Fibroblast of skin of right biceps (primary cell): ENCODE measurements at places on chromosomes 11 and 22.

- DNase-seq = peak; percentile 72
Measured at GRCh38 chr22:30763815-30764673, 69.4 kb downstream of the OSBP2 start.

DNA sequence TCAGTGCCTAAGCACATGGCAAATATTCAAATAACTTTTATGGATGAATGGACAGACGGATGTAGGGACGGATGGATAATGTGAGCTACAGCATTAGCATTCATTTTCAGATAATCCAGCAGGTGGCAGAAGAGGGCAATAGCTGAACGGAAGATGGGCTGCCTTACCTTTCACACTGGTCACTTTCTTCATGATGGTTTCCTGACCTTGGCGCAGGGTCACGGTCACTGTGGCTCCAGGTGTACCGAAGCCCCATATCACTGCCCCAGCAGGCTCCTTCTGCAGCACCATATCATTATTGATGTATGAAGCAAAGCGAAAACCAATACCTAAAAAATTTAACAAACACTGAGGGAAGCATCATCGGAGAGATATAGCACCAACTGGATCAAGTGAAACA is 4.3 kb downstream of the SIAE start:
- peak; percentile 32 for DNase-seq

- no peak for DNase-seq
Measured at GRCh38 chr22:32048069-32048468, 5.0 kb downstream of the SLC5A1 start.

- DNase-seq = no peak
Measured at GRCh38 chr11:59180907-59181306, 9.0 kb downstream of the DTX4 start.

GRCh38 chr11:12897867-12898266 is 111.2 kb upstream of the RASSF10 start:
- DNase-seq = peak; percentile 62

DNA sequence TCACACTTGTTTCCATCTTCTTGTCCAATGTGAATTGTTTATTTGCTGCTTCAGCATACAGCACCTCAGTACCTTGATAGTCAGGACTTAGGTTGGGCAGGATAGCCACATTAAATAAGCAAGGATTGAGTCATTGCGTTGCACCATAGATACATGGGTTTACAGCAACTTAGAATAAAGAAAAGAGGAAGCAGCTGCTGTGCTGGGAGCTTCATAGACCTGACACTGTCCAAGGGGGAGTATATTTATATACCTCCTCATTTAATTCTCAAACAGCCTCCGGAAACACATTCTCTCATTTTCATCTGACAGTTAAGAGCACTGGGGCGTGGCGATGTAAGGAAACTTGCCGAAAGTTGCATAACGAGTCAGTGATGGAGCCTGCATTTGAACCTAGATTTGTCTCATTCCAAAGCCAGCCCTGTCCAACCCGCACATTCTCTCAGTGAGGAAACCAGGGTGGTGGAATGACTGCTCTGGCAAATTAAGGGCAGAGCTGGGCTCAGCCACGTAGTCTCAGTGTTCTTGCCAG is 42.2 kb downstream of the UBASH3B start:
- DNase-seq = peak; percentile 63

DNA sequence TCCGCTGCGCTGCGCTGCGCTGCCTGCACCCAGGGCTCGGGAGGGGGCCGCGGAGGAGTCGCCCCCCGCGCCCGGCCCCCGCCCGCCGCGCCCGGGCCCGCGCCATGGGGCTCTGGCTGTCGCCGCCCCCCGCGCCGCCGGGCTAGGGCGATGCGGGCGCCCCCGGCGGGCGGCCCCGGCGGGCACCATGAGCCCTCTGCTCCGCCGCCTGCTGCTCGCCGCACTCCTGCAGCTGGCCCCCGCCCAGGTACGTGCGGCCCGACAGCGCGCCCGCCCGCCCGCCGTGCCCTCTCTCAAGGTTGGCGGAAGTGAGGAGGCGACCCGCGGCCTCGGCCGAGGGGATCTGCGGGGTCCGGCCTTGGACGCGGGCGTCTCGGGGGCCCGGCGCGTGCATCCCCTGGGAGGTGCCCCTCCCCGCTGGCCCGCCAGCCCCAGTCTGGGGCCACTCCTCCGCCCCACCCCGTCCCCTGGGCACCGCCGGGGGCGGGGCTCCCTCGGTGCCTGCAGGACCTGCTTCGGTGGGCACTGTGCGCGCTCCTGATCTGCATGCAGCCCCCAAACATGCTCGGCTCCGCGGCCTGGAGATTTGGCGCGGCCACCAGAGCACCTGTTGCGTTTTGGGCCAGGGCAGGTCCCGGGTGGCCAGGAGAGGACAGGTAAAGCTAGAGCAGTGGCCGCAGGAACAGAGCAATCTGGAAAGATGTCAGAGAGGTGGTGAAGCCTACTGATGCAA is 429 bp downstream of the VEGFB start:
- DNase-seq = no peak

DNA sequence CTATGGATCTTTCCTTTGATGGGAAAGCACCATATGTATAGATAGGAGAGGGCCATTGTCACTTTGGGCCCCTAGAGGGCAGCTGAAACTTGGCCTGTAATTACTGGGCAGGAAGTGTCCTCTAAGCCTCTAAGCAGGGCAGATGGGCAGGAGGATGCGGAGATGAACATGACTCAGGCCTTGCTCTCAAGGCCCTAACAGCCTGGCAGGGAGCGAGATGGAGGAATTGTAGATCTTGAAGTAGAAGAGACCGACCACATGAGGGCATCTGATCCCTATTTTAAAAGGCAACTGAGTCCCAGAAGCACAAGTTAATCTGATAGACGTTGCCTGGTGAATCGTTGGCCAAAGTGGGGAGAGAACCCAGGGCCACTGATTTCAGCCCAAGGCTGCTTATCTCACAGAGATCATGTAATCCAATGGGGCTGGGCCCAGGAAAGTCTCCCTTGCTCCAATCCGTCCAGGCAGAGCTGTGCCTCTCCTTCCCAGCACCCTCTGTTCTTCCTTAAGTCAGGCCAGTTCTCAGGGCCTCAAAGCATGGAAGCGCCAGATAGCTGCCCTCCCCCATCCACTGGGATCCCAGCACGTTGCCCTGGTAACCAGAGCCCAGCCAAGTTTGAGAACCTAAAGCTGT is 2.5 kb upstream of the SEPTIN3 start:
- DNase-seq = peak; percentile 76

DNA sequence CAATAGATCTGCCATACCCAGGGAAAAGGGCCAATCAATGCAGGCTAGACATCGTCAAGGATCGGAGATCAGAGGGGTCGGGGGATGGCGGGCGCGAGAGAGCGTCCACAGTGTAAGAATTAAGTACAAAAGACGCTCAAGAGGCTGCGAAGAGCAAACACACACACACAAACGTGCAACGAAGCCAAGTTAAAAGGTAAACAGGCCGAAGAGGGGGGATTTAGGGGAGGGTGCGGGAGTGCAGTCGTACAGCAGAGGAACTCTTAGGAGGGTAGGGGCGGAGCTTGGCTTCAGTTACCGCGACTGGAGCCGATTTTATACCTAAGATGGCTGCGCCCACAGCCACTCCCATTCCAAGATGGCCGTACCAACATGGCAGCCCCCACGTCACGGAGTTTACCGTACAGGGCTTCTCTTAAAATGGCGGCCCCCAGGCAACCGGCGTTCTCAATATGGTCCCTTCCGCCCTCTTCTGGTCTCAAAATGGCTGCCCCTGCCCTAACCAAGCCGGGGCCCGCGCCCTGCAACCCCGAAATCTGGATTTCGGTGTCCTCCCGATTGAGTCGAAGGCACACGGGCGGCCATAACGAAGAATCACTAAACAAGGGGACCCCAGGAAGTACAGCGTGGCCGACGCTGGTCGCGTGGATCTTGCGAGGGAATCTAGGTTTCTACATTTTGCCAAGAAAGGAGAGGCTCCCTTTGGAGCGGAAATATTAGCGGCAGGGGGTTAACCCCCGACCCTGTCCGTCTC is 1.9 kb downstream of the GNG3 start:
- DNase-seq = peak; percentile 98
